Inflammatory macrophage (primary cell): ENCODE measurements at places on chromosomes 16 and 17.
A peak's percentile ranks its signal among the peaks of the same experiment; 100 is the strongest.

GRCh38 chr16:73214825-73215677 is 167.1 kb upstream of the ZFHX3 start:
- no peak for DNase-seq

DNA sequence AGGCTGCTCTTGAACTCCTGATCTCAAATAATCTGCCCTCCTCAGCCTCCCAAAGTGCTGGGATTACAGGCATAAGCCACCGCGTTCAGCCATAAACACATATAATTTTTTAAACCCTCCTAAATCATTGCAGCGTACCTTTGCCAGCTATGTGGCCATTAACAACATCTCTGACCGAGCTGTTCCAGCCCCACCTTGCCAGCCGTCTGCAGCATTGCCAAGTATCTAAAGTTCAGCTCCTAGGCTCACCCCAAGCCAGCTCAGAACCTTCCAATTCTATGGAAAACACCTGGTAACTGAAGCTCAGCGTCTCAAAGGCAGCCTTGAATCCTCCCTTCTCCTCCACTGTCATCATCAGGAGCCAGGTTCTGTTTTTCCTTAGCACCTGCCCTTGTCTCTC is 5.1 kb upstream of the MEIOB start:
- DNase-seq: no peak

- peak; percentile 20 for DNase-seq
Observed at GRCh38 chr16:31167315-31167714, 12.6 kb upstream of the FUS start.

- DNase-seq: no peak
Observed at GRCh38 chr16:46428108-46429061, 192.8 kb downstream of the SHCBP1 start.
